ENCODE measurements at places on chromosomes 4 and X.
A peak's percentile ranks its signal among the peaks of the same experiment; 100 is the strongest.

GRCh38 chrX:54820737-54821136 lies 13.2 kb downstream of the MAGED2 start:
- DNase-seq: no peak

DNA sequence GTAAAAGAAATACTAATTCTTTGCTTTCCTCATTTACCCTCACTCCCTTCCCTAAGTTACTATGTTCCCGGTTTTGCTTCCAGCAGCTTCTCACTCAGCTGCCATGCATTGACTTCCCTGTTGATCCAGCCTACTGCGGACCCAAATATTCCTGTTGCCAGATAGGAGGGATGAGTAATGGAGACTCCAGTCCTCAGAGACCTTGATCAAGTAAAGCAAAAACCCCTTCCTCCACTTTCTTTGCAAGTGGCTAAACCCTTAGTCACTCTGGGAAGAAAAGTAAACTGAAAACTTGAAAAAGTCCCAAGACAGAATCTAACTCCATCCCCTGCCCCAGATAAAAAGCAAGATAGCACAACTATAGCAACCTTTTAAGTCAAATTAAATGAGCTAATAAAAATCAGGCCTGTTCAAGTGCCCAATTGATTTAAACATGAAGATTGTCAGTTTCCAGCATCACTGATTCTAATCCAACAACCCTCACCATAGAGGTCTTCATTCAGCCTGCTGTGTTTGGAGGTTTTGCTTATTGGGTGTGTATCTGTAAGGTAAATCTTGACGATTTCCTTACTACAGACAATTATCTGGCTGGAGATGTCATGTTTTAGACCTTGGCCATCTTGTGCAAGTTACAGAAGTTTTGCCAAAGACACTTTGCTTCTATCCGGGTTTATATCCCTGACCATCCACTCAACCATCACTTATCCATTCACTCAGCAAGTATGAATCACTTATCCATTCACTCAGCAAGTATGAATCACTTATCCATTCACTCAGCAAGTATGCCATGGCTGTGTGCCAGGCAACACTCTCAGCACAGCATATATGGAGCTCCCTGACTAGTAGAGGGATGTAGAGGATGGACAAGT lies 17.6 kb downstream of the FGFBP1 start:
- DNase-seq: no peak

DNA sequence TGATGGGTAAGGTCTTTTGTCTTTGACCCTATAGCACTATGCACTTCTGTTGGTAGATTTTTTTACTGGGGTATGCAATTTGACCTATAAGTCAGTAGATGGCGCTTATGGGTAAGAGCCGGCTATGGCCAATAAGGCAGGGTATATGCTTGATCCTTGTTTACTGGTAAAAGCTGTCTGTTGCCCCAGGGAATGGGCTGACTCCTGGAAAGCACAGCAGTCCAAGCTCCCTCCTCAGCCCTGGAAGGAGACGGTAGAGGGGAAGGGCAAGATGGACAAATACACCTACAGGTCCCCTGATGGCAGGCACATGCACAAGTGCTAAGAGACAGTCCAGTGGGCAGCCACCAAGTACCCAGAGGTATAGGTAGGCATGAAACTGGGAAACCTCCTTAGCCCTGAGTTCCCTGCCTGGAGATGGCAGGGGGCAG lies 63.7 kb downstream of the ADAMTS3 start:
- DNase-seq: no peak

DNA sequence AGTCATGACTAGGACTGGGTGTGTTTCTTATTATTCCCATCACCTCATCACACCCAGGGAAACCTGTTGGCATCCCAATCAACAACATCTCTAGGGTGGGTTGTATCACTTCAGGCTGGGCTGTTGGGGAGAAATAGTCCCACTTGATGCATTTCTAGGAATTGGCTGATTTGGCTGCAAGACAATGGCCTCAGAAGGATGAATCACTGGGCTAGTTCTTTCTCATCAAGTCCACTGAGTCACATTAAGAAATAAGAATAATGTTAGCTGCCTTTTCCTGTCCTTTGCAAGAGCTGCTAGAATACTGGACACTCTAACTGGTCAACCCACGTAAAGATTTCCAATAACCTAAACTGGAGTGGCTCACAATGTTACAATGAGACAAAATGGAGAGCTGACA lies 104.2 kb downstream of the CHRDL1 start:
- no peak for DNase-seq

- DNase-seq: no peak
Measured at GRCh38 chrX:48576108-48576507, 1.8 kb downstream of the RBM3 start.

- no peak for DNase-seq
Measured at GRCh38 chr4:25928379-25929297, 14.6 kb downstream of the SMIM20 start.

GRCh38 chrX:139194571-139195280 lies 335.8 kb upstream of the F9 start:
- no peak for DNase-seq

GRCh38 chrX:136201601-136202000 lies 49.6 kb downstream of the MAP7D3 start:
- no peak for DNase-seq

DNA sequence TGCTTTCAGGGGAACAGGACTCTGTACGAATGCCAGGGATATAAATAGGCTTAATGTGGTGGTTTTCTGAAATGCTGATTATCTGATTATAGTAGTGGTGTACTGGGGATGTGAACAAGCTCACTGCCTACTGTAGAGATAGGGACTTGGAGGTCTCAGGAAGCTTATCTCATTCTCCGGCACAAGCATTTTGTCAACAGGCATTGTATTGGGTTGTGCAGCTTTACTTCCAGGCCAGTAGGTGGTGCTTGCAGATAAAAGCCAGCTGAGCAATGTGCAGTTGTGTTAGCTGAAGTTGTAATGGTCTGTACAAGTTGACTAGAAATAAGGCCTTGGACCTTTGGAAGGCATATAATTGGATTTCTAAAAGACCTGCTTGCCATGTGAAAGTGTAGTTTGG lies 49.5 kb upstream of the TMLHE start:
- DNase-seq: no peak

GRCh38 chr4:119314356-119314755 lies 7.6 kb downstream of the FABP2 start:
- DNase-seq: peak; percentile 78

DNA sequence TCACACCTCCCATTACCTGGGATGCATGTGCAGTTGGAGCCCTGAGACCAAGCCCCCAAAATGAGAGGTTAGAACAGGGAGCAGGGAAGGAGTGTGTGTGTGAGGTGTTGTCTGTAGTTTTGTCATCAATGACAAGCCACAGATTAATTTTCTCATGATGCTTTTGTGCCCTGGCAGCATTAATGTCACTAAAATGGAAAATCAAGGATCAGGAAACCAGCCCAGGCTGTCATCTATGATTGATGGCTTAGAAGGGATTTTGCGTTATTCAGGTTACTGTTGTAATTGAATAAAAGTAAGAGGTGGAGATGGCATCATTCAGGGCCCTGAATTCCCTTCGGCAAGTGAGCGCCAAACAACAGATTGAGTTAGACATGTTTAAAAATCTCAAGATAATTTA lies 130.5 kb upstream of the C1QTNF7 start:
- no peak for DNase-seq

DNA sequence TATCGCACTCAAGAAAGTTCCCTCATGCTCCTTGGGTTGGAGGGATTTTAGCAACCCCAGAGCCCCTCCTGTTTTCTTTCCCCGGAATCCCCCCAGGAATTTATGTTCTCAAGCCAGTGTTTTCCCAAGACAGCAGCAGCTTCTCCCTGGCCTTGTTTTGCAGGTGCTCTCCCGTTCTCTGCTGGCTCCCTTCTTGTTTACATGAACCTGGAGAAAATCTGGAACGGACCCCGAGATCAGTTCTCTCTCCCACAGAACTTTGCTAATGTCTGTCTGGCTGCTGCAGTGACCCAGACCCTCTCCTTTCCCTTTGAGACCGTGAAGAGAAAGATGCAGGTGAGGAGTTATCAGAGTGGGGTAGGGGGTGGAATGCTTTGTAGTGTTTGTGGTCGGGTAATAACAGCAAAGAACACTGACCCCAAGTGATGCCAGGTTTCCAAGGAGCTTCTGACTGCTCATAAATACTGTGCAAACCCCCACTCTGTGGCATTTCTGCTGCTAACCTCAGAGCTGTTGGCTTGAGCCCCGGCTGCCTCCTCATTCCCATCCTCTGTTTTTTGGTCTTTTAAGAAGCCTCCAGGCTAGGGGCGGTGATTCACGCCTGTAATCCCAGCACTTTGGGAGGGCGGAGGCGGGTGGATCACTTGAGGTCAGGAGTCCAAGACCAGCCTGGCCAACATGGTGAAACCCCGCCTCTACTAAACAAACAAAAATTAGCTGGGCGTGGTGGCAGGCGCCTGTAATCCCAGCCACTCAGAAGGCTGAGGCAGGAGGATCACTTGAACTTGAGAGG lies 11.1 kb downstream of the SLC25A43 start:
- DNase-seq: no peak

DNA sequence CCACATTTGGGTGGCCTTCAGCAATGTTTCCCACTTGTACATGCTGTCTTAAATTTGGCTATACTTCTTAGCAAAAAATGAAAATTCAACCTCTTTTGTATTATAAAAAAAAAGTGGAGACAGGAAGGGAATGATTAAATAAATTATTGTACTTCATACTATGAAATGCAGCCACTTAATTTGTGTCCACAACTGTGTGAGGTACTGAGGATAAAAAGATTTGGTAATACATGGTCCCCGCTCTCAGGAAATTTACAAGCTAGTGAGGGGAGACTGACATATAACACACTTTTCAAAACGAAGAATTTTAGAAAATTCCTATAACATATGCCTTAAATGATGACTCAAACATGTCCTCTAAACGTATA lies 105.0 kb downstream of the HNRNPD start:
- DNase-seq: no peak

- no peak for DNase-seq
Measured at GRCh38 chr4:91092398-91092980, 965.3 kb downstream of the CCSER1 start.

DNA sequence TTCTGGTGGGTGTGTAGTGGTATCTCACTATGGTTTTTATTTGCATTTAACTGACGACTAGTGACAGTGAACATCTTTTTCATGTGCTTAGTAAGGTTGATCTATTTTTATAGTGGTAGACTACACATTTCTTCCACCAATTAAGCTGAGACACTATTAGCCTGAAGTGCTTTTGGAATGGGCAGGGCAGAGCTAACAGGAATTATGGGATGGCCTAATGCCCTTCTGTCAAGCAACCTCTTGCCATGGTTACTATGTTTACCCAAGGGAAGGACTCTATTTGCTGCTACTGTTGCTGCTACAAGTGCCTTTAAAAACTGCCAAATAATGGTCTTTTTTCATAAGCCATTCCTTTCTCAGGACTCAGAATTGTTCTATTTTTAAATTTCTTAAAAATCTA lies 676.7 kb upstream of the ACTRT1 start:
- DNase-seq: no peak

DNA sequence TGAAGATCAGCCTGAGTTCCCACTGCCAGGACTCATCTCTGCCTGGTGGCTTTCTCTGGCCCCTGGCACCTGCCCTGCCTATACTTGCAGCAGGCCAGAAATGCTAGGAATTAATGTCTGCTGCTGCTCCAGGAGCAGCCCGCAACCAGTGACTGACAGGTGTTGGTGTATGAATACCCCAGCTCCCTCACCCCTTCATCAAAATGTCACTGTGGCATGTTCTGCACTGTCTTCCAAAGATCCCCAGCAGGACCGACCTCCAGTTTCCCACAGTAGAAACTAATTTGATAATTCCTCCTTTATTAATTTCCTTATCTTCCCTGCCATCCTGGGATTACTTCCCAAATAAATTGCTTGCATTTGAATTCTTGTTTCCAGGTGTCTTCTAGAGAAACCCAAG lies 425.4 kb downstream of the BCOR start:
- no peak for DNase-seq

DNA sequence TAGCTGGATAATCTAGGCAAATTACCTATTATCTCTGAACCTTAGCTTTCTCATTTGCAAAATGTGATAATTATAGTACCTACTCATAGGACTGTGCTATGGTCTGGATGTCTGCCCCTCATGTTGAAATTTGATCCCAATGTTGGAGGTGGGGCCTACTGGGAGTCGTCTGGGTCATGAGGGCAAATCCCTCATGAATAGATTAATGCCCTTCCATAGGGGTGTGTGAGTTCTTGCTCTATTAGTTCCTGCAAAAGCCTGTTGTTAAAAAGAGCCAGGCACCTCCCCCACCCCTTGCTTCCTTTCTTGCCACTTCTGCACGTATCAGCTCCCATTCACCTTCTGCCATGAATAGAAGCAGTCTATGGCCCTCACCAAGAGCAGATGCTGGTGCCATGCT lies 73.9 kb downstream of the SERTM2 start:
- DNase-seq: peak; percentile 67

GRCh38 chr4:11529625-11530201 lies 101.0 kb upstream of the HS3ST1 start:
- DNase-seq: no peak

GRCh38 chr4:41718907-41719306 lies 29.6 kb downstream of the PHOX2B start:
- no peak for DNase-seq

DNA sequence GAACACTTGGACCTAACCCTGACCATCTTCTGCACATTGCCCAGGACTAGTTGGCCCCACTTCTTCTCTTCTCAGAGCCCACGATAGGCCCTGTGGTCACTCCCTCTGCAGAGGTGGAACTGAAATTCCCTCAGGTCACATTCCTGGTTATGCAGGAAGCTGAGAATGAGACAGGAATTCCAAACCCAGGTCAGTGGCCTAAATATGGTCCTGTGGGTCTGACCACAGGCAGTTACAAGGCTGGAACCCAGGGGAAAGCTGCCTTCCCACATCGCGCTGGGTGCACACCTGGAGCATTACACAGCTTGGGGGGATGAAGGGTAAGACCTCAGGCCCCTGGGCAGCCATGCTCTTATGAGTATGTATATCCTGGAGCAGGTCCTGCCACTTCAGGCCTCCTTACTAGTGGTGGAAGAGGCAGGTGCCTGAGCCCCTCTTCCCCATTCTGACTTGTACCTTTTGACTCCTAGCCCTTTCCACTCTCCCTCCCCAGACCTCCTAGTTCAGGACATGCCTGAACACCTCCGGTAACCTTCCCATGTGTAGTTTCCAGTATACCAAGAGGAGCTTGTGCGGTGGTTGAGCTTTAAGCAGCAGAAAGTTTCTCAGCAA lies 173.5 kb downstream of the ASMT start:
- no peak for DNase-seq

DNA sequence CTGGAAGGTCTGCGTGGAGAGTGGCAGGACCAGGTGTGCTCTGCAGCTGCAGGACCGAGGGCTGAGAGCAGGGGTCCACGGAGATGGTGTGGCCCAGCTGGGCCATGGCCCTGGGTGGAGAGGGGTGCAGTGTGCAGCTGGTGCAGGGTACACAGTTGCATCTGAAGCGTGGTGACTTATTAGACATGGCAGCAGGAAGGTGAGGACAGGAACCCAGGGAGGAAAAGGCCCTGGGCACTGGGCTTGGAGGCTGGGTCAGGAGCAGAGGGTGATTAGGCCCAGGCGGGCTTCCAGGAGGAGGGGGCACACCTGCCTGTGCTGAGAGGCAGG lies 214.6 kb upstream of the PSAPL1 start:
- DNase-seq: no peak

- no peak for DNase-seq
Measured at GRCh38 chr4:1684506-1685234, 557 bp upstream of the FAM53A start.
